ENCODE measurements at places on chromosomes 12 and 14.

DNA sequence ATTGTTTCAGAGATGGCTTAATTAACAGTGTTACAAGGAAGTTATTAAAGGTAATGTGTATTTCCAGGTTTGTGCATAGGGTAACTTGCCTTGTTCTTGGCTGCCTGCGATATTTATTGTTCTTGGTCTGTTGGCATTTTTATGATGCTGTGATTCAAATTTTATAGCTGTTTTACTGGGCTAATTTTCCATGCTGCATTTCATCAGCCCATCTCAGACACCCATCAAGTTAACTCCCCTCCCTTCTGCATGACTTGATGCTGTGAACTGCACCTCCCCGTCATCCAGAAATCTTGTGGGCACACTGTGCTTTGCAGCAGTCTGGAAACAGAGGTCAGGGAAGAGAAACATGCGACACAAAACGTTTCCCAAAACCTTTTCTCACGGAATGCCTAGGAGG, 1049.2 kb downstream of the AACS start:
- no peak for DNase-seq

GRCh38 chr12:105574056-105574715, 243.7 kb downstream of the C12orf75 start:
- no peak for DNase-seq

GRCh38 chr14:95290871-95291431, 28.8 kb downstream of the CLMN start:
- peak; percentile 64 for DNase-seq

- DNase-seq, result no peak
Measured at GRCh38 chr12:91836696-91837095, 308.9 kb downstream of the BTG1 start.

GRCh38 chr12:113899561-113900471, 66.3 kb downstream of the RBM19 start:
- DNase-seq, result peak; percentile 80

GRCh38 chr12:100755186-100755585, 39.4 kb upstream of the ANO4 start:
- peak; percentile 54 for DNase-seq

DNA sequence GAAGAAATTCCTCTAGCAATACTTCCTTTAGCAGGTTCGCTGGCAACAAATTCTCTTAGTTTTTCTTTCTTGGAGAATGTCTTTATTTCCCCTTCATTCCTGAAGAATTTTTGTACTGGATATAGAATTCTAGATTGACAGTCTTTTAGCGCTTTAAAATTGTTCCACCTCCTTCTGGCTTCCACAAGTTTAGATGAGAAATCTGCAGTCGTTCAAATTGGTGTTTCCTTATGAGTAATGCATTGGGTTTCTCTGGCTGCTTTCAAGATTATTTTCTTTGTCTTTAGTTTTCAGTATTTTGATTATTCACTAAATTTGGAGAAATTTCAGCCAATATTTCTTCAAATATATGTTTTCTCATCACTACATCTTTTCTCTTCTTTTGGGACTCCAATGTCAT, 33.3 kb upstream of the FGF6 start:
- DNase-seq, result no peak

GRCh38 chr12:47131011-47131410, 51.3 kb upstream of the AMIGO2 start:
- no peak for DNase-seq

GRCh38 chr14:34424488-34424887, 37.6 kb downstream of the SPTSSA start:
- DNase-seq, result no peak

DNA sequence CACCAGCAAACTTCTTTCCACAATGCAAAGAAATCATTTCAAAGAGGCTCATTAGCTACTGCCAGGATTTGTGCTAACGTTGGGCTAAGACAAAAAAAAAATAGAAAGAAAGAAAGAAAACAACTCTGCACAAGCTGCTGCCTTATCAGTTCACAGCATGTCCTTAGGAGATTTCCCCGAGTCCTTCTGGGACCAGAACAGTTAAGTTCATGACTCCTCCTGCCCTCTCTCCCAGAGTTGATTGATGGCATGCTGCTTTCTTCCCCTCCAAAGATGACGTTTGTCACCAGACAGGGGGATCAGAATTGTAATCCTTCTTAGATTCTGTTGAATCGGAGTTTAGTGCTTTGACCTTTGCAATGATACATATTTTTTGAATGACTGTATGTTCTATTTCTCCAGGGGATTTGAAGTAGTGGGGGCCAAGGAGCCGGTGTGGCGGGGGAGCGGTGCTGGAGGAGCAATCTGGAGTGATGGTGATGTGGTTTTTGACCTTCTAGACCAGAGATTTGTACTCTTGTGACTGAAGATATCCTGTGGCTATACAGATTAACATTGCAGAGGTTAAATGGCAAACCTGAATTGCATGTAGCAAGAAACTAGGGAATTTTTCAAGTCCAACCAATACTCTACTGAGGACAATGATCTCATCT, 409.2 kb upstream of the TMPO start:
- DNase-seq, result no peak

GRCh38 chr12:25151476-25151875, 43.5 kb downstream of the DNAI7 start:
- DNase-seq, result no peak

- no peak for DNase-seq
Measured at GRCh38 chr14:72610831-72611200, 283.1 kb downstream of the DPF3 start.

DNA sequence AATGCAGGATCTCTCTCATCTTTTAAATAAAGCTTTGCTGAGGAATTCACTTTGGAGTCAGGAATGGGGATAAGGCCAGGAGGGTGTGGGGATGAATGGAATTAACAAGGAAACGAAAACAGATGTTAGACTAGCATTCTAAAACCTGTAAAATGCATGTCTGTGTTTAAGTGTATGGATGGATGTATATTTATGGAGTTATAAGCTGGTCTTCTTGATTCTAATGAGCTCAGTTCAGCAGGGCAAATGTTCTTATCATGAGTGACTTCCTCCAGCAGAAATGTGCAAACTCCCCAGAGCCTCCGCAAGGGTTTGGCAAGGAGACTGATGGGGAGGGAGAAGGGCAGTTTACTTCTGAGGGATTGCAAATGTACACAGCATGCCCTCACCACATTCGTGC, 149.1 kb downstream of the NTF3 start:
- no peak for DNase-seq

- DNase-seq, result no peak
Measured at GRCh38 chr12:69534389-69534822, 50.9 kb upstream of the CCT2 start.

- DNase-seq, result no peak
Measured at GRCh38 chr12:121580959-121581685, at the start of gene KDM2B. KDM2B (minus strand) TSS chr12:121581023; CDS start chr12:121580911, 112 bp downstream.

GRCh38 chr14:83085136-83085535, 1551.5 kb upstream of the SEL1L start:
- no peak for DNase-seq

- DNase-seq, result no peak
Measured at GRCh38 chr12:101854747-101855146, 22.6 kb upstream of the DRAM1 start.

GRCh38 chr12:121628536-121628935, 2.2 kb downstream of the ORAI1 start:
- no peak for DNase-seq

DNA sequence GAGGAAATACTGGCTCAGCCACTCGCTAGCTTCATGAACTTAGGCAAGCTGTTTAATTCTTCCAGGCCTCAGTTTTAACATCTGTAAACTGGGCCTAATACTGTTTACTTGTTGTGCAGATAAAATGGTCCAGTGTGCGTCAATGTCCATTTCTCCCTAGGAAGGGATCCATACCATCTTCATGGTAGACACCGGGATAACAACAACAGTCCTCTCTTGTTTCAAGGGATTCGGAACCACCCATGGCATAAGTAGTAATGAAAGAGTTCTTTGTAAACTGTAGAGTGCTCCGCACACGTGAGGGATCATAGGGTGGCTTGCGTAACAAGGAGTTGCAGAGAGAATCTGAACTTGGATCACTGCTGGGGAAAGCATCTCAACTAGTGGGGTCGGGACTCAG, 17.3 kb upstream of the CHGA start:
- DNase-seq, result no peak

- DNase-seq, result no peak
Measured at GRCh38 chr12:120744922-120745493, 19.4 kb downstream of the ACADS start.

GRCh38 chr12:127381043-127381668, 885.8 kb upstream of the TMEM132C start:
- DNase-seq, result no peak

DNA sequence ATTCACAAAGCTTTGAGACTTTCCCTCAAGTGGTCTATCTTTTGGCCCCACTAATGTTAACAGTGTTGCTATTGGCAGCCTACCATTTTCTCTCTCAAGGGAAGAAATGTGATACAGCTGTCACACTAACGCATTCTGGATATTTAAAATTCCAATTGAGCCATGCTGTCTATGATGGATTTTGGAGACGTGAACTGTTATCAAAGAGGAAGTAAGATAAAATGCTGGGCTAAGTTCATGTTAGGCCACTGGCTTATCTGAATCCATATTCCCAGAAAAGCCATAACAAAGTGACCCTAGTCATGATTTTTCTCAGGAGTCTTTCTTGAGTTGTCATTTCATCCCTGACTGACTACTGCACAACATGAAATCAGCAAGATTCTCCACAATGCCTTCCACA, 200.2 kb downstream of the PHLDA1 start:
- no peak for DNase-seq

- DNase-seq, result no peak
Measured at GRCh38 chr12:95446506-95446900, 27.4 kb upstream of the METAP2 start.

DNA sequence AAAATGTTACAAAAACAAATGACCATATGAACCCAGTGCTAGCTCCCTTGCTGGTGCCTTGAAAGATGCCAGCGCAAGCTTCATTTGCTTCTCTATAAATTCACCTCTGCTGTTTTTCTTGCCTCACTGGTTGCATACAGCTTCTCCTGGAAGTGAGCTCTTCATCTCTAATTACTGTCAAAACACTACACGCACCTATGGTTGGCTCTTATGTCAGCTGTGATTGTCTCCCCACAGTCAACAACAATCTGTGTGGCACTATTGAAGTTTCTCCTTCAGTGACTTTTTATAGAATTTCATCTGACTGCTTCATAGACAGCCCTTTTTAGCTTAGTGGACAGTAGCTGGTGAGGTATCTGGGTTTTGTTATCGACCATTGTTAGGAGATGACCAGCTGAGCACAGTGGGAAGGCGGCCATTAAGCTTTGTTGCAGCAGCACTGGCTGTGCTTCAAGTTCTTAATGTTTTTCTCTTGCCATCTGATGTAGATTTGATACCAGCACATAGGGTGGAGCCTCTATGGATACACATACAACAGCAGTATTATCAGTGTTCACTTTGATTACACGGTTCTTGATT, 131.8 kb downstream of the KITLG start:
- peak; percentile 85 for DNase-seq

DNA sequence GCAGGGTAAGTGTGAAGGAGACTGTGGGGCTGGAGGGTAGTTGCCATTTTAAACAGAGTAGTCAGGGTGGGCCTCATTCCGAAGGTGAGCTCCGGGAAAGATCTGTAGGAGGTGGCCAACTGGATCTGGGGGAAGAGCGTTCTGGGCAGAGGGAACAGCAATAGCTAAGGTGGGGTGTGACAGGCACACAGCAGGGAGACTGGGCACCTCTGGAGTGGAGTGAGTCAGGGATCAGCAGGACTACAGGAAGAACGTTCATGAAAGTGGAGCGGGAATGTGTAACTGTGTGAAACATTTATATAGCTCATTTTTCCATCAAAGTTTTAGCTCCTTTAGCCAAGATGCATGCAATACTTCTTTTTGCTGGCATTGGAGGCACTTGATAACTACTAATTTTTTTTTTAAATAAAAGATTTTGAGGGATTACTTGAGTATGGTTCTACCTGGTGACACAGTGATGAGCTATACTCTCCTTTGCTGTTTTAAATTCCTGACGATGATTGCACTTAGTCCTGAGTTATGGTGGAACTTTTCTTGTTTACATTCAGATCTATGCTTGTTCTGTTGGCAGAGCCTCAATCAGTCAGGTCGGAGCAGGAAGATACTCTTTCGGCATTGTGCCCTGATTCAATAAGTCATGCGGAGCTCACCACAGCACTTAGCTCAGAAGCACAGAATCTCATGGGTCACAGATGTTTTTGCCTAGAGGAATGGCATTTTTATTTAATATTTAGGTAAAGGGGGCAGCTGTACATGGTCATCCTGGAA, 106.4 kb downstream of the WIF1 start:
- no peak for DNase-seq

DNA sequence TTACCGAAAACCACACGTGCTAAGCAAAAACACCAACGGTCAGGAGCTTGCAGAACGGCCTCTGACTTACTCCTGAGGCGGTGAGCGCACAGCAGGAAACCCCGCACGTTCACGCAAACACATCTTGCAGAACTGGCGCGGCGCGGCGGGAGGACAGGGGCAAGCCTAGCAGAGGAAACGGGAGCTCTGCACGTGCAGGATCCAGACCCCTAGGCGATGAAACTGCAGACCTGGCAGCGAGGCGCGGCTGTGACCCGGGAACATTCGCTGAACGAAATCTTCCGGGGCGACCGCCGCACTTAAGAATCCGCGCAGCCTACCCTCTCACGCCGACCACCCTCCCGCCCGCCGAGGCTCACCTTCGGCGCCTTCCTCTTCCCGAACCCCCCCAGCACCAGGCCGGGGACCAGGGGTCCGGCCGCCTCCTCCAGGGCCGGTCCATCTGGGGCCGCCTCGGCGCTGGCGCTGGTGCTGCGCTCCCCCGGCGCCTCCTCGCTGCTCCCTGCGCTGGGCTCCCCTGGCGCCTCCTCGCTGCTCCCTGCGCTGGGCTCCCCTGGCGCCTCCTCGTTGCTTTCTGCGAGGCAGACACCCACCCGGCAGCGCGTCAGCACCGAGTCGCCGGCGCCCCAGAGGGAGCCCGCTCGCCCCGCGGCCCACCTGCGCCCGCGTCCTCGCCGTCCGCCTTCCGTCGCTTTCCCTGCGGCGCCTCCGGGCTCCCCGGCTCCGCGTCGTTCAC, 615 bp downstream of the DDX51 start:
- DNase-seq, result no peak

GRCh38 chr12:58513301-58513834, 406.9 kb downstream of the LRIG3 start:
- DNase-seq, result no peak

GRCh38 chr12:97552410-97553121, 90.0 kb downstream of the RMST start:
- no peak for DNase-seq

DNA sequence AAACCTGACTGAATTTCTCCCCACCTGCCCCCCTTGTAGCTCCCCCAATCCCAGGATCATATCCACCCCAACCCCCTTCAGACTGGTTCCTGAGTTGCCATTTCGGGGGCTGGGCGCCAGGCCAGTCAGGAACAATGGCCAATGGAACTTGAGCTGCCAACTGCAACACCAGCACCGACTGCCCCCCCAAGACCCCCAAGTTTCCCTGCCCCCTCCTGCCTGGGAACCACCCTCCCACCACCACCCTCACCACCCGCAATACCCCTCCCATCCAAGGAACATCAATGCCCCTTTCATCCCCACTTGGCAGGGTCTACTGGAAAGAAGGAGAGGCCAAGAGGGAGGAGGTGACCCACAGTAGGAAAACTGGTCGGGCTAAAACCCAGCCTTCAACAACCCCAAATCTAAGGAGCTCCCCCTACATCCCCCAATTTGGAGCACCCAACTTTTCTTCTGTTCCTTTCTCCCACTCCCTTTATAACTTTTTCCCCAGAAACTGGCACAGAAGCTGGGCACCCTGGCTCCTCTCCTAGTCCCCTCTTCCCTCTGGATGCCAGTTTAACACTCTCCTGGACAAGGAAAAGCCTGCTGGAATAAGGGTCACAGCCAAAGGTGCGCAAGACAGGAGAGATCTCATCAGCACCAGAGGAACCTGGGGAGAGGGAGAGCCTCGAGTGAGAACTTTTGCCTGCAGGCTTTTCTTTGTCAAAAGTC, 1.6 kb upstream of the NDRG2 start:
- no peak for DNase-seq

GRCh38 chr14:36134038-36134437, 42.5 kb downstream of the PTCSC3 start:
- no peak for DNase-seq
